ENCODE measurements at places on chromosomes 11 and 22.

- H3K4me3 ChIP-seq, result no peak overlapping the region
- H3K4me1 ChIP-seq, result peaks cover 6% of the 10 kb centered on the region
- H3K27me3 ChIP-seq, result no peaks in the 10 kb centered on the region
- DNase-seq, result no peak
- H3K36me3 ChIP-seq, result peaks cover 9% of the 10 kb centered on the region
These were observed 61.7 kb downstream of the LARGE2 start for GRCh38 chr11:45984192-45984591.

GRCh38 chr22:49513358-49513851, 314.3 kb downstream of the BRD1 start:
- peak overlapping the region; percentile 94 for H3K27ac ChIP-seq
- DNase-seq, result peak; percentile 59
- peaks cover 9% of the 10 kb centered on the region for H3K36me3 ChIP-seq
- H3K4me1 ChIP-seq, result peaks cover 57% of the 10 kb centered on the region
- H3K4me3 ChIP-seq, result no peak overlapping the region

DNA sequence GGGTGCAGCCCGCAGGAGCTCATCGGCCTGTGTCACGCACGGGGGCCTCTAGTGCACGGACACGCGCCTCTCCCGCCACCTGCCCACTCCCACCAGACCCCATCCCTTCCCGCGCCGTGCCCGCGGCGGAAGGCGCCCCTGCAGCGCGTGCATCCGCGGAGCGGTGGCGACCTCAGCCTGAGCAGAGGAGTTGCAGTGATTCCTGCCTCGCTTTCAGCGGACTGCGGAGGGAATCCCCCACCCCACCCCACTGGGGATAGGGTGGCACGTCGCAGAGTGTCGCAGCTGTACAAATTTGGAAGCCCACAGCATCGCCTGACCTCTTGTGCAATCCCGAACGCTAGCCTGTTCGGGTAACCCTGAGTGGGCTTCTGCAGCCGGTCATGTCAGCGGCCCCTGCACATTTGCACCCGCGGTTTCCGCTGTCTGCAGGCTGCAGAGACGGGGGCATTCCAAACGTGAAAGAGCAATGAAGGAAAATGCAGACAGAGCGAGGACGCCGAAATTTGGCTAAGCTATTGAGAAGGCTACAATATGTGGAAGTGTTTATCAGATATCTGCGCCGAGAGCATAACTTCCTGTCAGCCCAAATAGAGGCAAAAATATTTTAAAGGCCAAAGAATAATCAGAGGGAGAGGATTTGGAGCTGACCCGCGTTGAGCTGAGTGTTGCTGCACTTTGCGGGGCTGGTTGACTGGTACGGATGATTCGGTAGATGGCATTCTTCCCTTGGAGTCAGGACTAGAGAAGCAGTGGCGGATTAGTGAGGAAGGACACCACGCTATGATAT, 617 bp upstream of the ARHGAP20 start:
- no peak for DNase-seq
- H3K4me1 ChIP-seq, result peaks cover 17% of the 10 kb centered on the region
- no peaks in the 10 kb centered on the region for H3K36me3 ChIP-seq
- H3K27ac ChIP-seq, result no peak overlapping the region

DNA sequence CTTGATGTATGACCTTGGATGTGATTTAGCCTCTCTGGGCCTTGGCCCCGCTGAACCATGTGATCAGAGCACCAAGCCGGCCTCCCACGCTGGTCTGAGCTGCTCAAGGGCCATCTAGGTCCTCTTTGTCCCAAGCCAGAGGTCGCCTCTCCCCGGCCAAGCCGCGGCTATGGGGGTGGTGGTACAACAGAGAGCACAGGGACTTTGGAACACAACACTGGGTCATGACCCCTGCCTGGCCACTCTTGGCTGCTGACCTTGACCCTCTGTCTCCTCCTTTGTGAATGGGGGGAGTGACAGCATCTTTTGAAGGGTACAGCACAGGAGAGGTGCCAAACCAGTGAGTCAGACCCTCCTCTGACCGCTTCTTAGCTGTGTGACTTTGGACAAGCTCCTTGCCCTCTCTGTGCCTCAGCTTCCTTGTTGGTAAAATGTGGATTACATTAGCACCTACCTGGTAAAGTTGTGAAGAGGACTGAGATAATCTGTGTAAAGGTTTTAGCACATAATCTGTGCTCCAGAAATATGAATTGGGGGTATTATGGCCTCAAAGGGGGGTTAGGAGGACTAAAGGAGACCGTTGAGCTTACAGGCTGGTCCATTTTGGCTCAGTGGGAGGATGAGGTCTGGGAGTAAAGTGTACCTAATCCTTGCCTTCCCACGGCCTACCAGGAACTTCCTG, 4.7 kb downstream of the SCYL1 start:
- H3K27ac ChIP-seq, result no peak overlapping the region
- no peaks in the 10 kb centered on the region for H3K27me3 ChIP-seq
- no peak for DNase-seq
- peaks cover 10% of the 10 kb centered on the region for H3K4me1 ChIP-seq
